Activated CD8-positive, alpha-beta memory T cell treated with anti-CD3 and anti-CD28 coated beads, Interleukin-2, amount 10 ng/mL, durations not matched to agents 7 days and 5 days (primary cell): ENCODE measurements at places on chromosomes 3 and 15.

GRCh38 chr15:39898317-39898716 lies 21.7 kb downstream of the GPR176 start:
- no peak for DNase-seq

- no peak for DNase-seq
These were observed 66.4 kb downstream of the PRTG start for GRCh38 chr15:55676507-55676906.

GRCh38 chr3:194087995-194088855 lies 47.7 kb upstream of the HES1 start:
- DNase-seq = no peak

GRCh38 chr15:71939981-71940588 lies 129.7 kb downstream of the NR2E3 start:
- DNase-seq = no peak

GRCh38 chr15:34889476-34889875 lies 80.1 kb downstream of the AQR start:
- no peak for DNase-seq

GRCh38 chr3:160372780-160373179 lies 26.2 kb downstream of the IFT80 start:
- DNase-seq = no peak

GRCh38 chr3:126658584-126658983 lies 3.7 kb upstream of the TXNRD3 start:
- peak; percentile 34 for DNase-seq

DNA sequence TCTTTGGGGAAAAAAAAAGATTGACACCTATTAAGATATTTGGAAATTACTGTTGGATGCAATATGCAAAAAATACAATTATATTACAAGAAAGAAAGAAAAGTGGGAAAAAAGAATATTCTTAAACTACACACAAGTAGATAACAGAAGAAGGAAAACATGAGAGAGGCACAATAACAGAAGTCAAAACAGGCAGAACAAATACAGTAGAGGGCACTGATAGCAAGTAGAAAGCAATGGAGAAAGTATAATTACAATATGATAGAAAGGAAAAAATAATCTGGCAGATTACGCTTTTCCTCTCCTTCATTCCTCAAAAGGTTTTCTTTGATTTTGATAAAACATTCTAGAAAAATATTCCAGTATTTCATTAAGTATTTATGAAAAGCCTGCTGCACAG lies 72.1 kb downstream of the ADAM10 start:
- no peak for DNase-seq

- peak; percentile 42 for DNase-seq
These were observed 146.1 kb upstream of the CTNNB1 start for GRCh38 chr3:41053220-41053619.

DNA sequence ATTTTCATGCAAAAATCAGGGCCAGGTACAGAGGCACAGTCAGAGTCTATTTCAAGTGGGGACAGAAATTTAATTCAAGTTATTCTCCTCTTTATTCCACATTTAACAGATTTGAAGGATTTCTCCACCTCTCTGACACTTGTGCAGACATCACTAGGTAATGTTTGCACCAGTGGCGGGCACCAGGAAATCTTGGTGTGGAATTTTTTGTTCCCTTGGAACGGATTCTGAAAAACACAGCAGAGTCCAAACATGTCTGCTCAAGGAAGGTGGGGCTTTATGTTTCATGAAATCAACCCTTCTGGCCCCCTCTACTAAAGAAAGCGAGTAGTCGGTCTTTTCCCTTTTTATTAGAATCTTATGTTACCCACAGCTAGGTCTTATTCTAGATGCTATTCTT lies 271.2 kb upstream of the MDFIC2 start:
- DNase-seq = no peak

GRCh38 chr3:108420926-108421325 lies 89.5 kb downstream of the MYH15 start:
- DNase-seq = no peak

DNA sequence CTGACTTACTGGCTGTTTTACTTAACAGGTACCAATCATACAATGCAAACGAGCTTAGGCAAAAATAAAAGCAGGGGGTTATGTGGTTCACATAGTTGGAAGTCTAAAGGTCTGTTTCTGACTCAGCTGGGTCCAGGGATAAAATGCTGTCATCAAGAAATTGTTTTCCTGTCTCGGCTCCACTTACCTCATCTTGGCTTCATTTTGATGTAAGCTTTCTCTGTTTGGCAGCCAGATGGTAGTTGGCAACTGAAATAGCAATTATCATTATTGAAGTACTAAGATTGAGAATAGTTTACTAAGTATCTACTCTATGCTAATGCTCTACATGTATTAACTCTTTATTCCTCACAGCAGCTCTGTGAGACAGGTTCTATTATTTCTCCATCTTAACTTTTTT lies 36.8 kb upstream of the CNTN3 start:
- DNase-seq = no peak

DNA sequence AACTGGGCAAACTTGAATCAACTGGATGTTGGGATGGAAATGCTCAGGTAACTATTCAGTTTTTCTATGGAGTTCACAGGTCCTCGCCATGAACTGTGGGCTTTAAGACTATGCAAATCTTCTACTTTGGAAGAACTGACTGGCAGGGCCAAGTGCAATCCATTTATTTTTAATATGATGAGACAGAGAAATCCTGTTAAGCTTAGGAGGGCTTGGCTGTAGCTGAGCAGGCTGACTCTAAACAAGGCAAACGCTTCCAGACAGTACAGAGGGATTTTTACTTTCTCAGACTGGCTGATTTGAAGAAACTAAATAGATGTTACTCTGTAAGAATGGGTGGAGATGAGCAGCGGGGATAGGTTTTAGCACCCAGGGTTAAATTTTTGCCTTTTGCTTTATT lies 194.2 kb upstream of the ICE2 start:
- no peak for DNase-seq

- DNase-seq = no peak
These were observed 32.4 kb upstream of the DYNC1LI1 start for GRCh38 chr3:32603064-32603463.

GRCh38 chr15:99719096-99719541 lies 14.1 kb downstream of the LYSMD4 start:
- no peak for DNase-seq

GRCh38 chr15:82043130-82043673 lies 2.6 kb downstream of the MEX3B start:
- no peak for DNase-seq

DNA sequence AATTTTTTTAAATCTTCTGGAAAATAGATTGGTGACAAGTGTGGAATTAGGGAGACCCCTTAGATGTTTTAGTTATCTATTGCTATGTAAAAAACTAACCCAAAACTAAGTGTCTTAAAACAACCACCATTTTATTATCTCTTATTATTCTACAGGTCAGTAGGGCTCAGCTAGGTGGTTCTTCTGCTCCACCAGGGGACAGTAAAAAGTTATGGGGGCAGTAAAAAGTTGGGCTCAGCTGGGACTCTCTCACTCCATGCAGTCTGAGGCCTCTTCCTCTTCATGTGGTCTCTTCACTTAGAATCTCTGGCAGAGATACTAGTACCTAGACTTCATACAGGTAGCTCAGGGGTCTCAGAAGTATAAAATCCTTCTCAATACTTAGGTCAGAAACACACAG lies 18.0 kb upstream of the DIS3L start:
- no peak for DNase-seq

- no peak for DNase-seq
These were observed 33.3 kb downstream of the ZNF609 start for GRCh38 chr15:64493641-64494040.

- DNase-seq = no peak
These were observed 608.4 kb downstream of the CADM2 start for GRCh38 chr3:85567071-85567676.

DNA sequence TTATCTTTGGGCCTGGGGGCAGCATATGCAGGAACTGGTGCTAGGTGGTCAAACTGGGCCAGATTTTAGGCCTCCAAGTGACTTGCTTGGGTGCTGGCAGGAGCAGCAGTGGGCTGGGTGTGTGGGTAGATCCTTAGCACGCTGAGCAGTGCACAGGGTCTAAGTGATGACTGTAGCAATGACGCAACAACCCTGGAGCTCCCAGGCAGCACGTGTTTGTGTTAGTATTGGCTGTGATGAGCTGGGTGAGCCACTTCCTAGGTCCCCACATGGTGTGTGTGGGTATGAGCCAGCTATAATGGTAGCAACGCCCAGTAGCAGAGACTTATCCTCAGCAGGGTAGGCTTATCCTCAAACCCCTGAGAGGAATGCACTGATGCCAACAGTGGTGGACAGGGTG lies 570.6 kb upstream of the ROBO1 start:
- DNase-seq = no peak

DNA sequence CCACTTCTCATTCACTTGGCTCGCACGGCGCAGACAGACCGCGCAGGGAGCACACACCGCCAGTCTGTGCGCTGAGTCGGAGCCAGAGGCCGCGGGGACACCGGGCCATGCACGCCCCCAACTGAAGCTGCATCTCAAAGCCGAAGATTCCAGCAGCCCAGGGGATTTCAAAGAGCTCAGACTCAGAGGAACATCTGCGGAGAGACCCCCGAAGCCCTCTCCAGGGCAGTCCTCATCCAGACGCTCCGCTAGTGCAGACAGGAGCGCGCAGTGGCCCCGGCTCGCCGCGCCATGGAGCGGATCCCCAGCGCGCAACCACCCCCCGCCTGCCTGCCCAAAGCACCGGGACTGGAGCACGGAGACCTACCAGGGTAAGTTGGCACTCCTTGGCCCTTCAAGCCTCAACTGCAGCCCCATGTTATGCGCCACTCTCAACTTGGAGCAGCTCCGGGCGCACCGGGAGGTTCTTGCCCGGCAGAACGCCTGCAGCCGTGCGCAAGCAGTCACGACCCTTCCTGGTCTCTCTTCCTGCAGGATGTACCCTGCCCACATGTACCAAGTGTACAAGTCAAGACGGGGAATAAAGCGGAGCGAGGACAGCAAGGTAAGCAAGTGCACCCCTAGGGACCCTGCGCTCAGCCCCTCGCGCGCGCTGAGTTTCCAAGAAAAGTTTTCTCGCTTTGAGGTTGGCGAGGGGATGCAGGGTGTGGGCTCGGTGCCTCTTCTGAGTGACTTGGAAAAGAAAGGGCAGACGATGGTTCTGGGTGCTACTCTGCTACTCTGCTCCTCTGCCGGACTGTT lies at the start of gene BHLHE40:
BHLHE40 (plus strand) TSS at position 10 of the 801 bp plus-strand sequence; CDS start at position 292, 282 bp downstream.
- DNase-seq = no peak

DNA sequence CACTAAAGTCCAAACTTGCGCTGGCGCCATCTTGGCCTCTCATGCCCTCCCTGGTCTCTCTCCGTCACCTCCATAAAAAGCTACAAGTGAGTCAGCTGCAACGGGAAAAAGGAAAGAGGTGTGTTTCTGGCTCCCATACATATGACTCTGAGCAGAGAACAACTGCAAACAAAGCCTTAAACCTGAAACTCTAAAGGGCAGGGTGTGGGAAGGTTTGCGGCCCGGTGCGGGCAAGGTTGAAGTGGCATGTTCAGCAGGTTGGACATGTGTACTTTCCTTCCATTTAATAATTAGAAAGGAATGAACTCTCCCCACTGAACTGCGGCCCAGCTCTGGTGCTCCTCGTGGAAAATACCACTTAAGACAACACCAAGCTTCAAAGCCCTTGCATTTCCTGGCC lies 59.0 kb upstream of the PPARG start:
- DNase-seq = no peak

DNA sequence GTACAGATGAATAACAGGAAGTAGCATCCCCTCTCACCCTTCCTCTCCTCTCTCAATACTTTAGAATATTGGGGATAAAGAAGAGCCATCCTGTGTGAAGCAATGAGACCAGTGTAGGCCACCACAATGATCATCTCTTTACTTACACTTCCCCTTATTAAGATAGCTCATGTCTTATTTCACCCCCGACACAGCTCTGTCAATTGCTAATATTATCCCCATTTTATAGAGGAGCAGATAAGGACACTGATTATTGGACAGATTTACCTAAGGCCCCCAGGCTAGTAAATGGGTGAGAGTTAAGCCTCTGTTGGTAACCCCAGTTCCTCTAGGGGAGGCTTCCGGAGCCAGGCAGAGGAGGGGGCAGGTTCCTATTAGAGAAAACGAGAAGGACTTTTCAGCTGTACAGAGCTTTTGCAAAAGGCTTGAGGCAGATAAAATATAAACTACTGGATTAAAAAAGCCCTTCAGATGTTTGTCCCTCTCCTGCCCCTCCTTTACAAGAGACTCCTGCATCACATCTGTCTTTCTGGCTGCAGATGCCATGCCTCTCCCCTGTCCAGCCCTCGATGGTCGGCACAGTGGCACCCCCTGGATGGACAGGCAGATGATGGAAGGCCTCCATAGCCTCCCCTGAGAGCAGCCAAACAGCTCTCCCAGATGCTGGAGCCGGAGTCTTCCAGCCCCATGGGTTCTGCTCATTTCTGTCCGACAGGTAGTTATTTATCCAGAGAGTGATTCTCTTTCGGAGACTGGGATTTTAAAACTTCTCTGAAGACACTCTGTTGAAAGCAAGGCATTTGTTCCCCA lies 49.4 kb upstream of the LCTL start:
- DNase-seq = no peak

DNA sequence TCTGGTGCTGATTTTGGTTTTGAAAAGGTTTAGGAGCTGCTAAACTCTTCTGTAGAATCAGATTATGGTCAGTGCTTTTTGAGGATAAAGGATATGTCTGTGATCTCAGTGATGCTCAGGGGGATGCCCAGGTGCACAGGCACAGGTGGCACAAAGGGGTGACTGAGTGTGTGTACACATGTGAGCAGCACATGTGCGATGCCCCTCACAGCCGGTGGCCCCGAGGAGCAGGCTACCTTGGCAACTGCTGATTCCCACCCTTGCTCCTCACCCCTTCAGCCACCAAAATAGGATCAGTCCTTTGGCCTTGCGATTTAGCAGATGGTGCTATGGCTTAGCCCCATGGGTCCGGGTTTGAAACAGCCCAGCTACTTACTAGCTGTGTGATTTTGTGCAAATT lies 51.1 kb downstream of the POMGNT2 start:
- peak; percentile 37 for DNase-seq

DNA sequence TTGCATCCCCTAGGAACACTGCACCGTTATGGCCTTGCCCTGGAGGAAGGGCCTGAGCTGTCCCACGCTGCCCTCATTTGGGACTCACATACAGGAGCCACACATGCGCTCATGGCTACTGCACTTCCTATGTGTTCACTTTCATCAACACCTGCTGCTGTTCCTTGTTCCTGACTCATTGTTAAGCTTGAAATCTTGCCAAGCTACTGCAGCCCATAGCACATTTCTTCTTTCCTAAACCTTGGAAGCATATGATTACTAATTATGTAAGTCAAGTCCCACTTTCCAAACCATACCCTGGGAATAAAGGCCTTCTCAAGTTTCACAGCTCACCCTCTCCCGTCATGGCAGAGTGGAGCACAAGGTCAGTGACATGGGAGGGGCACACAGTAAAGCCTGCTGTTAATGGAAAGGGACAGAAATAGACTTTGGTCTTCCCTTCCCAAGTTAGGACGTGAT lies 307.9 kb downstream of the CLSTN2 start:
- no peak for DNase-seq

GRCh38 chr3:72663429-72663828 lies 184.8 kb downstream of the SHQ1 start:
- DNase-seq = no peak

DNA sequence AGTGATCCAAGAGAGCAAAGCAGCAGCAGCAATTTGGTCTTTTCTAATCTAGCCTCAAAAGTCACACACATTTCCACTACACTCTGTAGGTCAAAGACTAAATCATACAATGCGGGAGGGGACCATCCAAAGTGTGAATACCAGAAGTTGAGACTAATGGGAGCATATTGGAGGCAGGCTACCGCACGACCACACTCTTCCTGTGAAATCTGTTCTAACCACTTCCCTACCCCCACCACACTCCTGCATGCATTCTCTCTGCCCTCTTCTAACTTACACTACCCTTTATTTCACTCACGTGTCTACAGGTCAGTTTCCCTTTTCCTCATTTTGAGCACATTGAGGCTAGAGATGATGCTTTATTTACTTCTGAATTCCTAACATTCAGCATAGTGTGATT lies 23.7 kb upstream of the PRTG start:
- DNase-seq = no peak

- DNase-seq = no peak
These were observed 22.8 kb downstream of the HGD start for GRCh38 chr3:120659285-120659684.
